Suppressor macrophage treated with lipopolysaccharide for 4 hours (primary cell): ENCODE measurements at places on chromosomes 12 and 14.

DNA sequence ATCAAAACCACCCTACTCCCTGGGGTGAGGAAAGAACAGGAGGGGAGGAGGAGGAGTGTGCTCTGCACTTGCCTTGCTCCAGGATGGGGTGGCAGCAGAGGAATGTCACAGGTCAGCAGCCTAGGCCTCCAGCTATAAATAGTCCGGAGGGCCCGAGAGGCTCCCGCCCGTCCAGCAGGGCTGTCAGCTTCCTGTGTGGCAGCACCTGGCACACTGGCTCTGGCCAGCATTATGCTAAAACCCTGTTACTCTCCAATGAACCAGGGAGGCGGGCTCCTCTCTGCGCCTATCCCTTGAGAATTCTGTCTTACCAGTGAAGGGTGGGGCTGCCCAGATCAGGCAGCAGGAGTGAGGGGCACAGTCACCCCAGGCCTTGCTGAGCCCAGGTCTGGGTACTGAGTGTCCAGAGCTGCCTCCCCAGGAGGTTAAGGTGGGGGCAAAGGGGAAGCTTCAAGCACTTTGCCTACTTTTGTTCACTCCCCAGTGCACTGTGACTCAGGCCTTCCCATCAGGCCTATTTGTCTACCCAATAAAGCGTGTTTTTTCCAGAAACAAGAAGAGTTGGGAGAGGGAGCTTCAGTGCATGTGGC lies 1.2 kb upstream of the COX14 start:
- DNase-seq: peak; percentile 38

DNA sequence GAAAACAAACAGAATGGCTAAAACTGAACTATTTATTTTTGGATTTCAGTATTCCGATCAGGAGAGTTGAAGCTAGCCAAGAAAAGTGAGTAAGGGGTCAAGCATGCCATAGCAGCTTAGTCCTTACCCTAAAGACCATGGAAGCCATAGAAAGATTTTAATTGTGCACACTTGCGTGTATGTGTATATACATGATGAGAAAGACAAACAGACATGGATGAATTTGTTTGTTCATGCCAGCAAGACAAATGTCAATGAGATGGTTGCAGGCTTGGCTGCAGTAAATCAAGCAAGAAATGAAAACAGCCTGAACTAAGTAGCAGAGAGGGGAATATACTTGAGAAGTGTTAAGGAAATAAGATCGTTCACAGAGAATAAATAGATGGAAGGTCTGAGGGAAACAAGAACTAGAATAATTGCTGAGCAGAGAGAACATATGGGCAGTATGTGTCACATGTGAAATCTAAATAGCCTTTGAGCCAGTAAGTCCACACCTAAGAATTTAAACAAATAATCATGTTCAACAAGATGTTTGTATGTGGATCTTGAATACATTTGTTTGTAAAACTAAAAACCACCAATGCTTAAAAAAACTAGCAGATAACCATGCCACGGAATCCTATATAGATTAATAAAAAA lies 14.8 kb downstream of the SNW1 start:
- DNase-seq: no peak

DNA sequence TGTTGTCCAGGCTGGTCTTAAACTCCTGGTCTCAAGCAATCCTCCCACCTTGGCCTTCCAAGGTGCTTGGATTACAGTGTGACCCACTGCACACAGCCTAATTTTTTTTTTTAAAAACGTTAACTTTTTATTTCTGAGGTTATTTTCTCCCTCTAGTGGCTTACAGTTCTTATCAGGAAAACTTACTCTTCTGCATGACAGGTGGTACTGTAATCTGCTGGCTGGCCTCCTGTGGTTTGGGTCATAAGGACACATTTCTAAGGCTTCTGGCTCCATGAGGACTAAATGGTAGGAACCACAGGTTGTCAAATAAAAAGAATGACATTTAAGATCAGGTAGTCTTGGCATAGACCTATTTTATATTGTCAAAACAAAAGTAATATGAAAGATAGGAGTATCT lies 7.7 kb upstream of the NCKAP1L start:
- DNase-seq: no peak

- DNase-seq: no peak
Observed at GRCh38 chr12:101181776-101182175, 28.3 kb downstream of the SLC5A8 start.

- peak; percentile 82 for DNase-seq
Observed at GRCh38 chr12:6465467-6466183, 4.9 kb downstream of the VAMP1 start.

DNA sequence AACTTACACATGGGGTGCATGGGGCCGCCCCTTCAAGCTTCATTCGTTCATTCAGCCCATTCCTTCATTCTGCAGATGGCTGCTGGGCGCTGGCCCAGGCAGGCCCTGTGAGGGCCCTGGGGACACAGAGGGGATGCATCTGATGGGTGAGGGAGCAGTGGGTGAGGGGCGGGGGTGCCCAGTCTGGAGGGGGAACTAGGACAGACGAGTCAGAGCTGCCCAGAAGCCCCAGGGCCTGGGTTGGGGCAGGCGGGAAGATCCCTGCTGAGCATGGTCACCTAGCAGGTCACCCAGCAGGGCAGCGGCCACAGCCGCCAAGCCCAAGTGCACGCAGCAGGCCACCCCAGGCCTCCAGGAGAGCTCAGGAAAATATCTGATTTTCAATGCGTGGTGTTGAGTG lies 14.1 kb downstream of the TRMT61A start:
- DNase-seq: no peak

DNA sequence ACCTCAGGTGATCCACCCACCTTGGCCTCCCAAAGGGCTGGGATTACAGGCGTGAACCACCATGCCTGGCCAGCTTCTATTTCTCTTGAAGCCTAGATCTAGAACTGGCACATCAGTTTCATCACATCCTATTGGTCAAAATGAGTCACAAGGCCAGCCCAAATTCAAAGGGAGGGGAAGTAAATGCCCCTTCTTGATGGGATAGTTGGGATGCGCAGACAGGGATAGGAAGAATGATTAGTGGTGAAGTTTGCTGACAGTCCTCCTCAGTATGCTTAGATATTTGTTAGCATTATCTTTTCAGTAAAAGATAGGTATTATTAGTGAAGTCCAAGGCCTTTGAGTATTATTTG lies 33.4 kb downstream of the CRADD start:
- DNase-seq: no peak

- DNase-seq: no peak
Observed at GRCh38 chr12:119565404-119565803, 28.2 kb upstream of the TMEM233 start.

- DNase-seq: no peak
Observed at GRCh38 chr12:41998436-41998835, 146.2 kb downstream of the GXYLT1 start.
